NAMALWA (cell line): ENCODE measurements at places on chromosomes 6 and 20.

DNA sequence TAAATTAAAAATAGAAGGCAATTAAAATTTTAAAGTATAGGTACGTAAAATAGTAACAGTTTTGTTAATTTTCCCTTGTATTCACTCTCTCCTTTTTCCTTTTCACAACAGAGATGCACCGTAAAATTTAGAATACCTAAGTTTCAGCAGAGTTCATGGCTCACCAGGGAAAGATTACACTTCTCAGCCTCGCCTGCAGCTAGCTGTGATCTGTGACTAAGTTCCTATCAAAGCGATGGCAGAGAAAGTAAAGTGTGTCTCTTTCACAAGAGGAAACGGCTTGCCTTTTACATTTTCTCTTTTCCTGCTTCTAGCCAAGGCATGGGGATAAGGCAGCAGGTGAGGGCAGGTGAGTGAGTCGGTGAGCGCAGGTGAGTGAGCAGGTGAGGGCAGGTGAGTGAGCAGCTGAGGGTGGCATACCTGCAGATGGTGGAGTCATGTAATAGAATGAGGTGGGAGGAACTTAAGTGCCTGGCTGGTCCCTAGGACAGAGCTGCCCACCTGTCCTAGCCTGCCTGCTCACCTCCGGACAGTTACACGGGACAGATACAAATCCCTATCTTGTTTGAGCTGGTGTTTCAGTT is 30.9 kb downstream of the ZFP64 start:
- DNase-seq: no peak

- DNase-seq: no peak
These were observed 11.6 kb downstream of the PDCD2 start for GRCh38 chr6:170572704-170573466.

DNA sequence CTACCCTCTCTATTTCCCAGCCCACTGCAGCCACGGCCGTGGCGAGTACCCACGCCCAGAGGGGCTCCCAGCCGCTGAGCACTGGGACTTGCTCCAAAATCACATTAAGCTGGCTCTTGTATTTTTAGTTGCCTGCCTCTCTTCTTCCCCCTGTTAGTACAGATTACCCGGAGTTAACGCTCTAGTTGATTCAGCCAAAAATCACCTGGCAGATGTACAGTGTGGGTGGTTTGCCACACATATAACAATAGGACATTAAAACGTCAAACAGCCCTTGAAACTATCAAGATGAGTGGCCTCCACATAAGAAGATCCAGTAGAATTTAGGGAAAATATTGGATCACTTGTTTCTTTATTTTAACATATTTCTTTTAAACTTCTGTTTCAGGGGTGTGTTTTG is 268.8 kb upstream of the PRDM1 start:
- no peak for DNase-seq

DNA sequence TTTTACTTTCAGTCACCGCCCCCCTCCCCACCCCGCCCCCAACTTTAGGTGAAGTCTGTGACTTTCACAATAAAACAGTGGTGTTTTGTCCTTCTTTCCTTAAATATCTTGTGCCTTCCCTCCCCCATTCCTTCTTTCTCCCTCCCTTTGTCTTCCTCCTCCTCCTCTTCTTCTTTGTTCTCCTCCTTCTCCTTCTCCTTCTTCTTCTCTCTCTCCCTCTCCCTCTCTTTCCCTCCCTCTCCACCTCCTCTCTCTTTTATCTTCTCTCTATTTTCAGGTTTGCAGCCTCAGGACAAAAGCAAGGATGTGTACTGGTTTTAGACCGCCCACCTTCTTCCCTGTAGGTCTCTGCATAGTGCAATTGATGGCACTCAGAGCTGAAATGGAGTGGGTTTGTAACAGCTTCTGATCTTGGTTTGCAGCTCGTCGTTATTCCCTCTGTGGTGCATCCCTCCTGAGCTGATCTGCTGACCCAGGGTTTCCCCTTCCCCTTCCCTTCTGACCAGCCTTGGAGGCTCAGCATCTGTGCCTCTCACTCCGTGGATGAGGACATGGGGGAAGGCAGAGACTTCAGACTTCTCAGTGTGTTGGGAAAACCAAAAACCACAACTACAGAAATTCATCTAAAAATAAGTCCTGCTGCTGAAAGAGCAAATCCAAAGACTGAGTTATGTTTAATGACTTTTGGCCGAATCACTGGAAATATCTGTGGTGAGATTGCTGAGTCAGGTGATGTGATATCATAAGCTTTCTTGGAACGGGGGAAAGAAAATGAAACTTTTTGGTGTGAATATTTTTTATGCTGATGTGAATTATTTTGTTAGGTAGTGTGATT is 6.9 kb downstream of the VGLL2 start:
- DNase-seq: no peak

DNA sequence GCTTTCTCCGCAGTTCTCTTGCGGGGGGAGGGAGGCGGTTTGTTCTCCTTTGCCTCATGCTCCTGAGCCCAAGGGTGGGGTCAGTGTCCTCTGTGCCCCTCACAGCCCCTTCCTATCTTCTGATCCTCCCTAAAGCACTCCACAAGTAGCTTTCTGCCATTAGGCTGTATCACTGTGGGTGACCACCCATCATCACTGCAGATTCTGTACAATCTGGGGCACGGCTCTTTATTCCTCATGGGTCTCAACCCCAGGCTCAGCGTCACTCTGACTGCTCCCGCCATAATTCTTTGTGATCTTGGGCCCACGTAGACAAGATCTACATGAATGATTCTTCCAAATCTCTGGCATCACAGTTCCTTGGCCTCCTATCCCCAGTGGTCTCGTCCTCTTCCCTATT is 10.5 kb downstream of the NCR2 start:
- no peak for DNase-seq

DNA sequence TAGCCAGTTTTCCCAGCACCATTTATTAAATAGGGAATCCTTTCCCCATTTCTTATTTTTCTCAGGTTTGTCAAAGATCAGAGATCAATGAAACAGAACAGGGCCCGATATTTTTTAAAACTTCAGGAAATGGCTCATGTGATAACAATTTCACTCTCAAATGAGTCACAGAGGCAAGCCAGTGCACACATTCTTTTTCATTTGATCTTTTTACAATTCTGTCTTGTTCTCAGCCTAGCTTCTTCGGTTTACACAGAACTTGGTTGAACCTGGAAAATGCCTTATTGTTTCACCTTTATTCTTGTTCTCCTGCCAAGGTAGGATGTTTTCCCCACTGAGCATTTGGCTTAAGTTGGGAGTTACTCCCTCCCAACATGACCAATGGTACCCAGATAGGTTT is 258.9 kb downstream of the COL12A1 start:
- DNase-seq: no peak

GRCh38 chr6:16727996-16728395 is 33.3 kb downstream of the ATXN1 start:
- no peak for DNase-seq

DNA sequence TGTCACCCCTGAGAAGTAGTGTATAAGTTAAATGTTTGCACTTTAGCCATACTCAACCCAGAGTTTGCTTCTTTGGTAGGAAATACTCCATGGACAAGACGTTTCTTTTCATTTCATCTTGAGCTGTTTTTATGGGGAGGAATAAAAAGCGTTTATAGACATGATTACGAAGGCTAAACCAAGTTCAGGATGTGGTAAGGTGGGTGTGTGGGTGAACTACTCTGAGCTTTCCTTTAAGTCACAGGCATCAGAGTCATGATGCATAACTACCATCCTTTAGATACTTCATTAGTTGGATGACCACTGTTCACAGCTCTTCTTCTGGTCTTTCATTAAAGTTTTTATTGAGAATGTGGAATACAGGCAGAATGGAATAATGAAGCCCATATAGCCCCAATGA is 48.9 kb downstream of the EBF4 start:
- no peak for DNase-seq

DNA sequence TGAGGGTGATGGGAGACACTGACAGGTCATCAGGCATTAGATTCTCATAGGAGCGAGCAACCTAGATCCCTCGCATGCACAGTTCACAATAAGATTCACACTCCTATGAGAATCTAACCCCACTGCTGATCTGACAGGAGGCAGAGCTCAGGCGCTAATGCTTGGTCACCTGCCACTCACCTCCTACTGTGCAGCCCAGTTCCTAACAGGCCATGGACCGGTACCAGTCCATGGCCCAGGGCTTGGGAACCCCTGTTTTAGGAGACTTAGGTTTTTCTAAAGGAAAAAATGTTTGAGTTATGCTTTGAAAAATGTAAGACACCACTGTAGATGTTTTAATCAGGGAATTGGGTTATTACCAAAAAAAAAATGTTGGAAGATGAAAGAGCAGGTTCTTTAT is 6.7 kb downstream of the HLA-E start:
- no peak for DNase-seq

- DNase-seq: peak; percentile 40
These were observed 73.0 kb upstream of the KCNG1 start for GRCh38 chr20:51095633-51096521.

GRCh38 chr6:156890627-156891314 is 113.6 kb downstream of the ARID1B start:
- DNase-seq: no peak

GRCh38 chr20:46970937-46971630 is 76.4 kb downstream of the EYA2 start:
- peak; percentile 64 for DNase-seq

DNA sequence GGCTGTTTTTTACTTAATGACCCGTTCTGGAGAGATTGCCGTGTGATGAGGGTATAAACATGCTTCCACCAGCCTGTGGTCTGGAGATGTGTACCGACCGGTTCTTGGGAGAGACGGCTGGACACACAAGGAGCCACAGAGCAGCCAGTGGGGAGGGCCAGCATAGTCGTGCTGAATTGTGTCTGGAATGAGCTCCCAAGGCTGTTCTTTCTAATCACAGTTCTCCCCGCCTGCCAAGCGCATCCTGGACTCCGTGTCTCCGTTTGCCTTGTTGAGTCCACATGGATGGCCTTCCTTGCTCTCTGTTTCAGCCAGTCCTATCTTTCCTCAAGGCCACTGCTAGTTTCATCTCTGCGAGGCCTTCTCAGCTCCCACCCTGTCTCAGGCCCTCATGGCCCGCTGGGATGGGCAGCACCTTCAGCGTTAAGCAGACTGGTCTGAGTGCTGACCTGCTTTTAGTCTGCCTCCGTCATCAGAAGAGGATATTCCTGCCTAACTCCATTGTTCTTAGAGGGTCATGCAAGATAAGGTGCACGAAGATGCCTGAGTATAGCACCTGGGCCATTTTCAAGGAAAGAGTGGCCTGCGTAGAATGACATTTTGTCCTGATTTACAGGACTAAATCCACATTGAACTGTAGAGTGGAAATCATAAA is 20.6 kb downstream of the MANBAL start:
- no peak for DNase-seq

DNA sequence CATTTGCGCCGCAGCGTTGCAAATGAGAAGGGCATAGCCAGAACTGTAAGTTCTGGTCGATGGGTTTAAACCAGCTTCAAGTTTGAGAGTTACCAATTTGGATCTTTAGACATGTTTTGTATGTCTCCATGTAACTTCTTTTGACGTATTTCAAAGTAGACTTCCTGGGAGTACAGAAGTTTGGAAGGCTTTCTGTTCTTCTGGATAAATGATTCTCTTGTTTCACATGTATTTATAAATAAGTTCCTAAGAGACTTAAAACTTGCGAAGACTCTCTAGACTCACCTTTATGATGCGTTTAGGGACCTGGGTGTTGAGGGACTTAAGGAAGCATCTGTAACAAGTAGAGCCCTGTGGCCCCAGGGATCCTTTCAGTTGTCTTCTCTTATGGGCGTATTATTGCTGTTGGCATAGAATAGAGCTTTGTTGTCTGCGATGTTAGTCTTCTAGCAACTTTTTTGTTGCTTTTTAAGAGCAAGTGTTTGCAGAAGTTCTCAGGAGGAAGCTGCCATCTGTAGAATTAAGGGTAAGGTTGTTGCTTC is 1.3 kb downstream of the CDYL start:
- DNase-seq: peak; percentile 49

DNA sequence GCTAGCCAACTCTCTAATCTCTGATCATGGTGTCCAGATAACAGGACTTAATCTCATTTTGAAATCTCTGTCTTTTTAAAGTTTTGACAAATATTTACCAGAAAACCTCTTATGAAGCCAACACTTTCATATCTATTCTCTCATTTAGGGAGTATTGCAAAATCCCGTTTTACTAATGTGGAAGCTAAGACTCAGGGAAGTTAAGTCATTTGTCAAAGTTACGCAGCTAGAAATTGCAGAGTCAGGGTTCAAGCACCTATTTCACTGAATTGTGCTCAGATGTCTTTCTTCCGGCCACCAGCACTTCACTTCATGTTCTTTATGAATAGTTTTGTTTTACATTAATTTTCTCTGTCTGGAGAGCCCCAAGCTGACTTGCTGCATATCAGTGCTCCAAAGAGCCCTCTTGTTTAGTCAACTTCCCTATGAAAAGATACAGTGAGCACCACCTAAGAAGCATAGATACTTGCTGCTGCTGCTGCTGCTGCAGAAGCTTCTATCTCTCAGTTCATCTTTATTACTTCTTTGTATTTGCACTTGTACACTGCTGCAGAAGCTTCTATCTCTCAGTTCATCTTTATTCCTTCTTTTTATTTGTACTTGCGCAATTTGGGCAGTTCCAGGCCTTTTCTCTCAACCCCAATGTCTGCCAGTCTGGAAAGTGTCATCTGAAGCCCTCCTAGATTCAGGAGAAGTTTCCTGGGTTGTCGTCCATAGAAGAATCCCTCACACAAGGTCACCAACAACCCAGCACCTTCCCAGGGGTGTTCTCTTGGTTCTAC is 329.7 kb downstream of the MAFB start:
- DNase-seq: no peak

DNA sequence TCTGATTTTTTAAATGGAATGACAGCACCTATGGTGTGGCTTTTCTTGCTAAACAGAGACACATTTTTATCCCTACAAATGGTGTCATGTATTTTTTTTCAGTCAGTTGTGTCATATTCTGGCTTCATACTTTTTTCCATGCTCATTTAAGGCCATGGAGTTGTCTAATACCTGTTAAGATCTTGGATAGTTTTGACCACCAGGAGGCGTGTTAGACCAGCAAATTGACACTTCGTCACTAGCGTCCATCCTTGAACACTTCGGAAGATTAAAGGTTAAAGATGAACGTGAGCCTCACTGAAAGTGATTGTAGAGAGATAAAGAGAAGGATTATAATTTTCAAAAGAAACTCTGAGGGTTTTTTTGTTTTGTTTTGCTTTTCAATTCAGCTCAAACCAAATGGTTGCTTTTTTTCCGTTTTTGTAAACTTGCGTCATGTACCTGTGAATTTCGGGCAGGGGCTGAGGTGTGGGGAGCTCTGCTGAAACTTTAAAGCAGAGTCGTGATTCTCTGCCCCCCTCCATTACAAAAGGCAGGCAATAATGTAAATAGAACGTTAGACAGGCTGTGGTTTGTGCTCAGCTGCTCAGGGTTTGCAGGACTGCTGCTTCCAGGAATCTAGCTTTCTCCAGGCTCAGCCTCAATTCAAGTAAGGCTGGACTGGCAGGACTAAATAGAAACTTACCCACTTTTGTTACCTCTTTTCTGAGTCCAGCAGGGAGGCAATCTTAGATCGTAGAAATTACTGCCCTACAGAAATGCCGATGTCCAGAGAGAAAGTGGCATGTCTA is 245.1 kb downstream of the FOXA2 start:
- peak; percentile 69 for DNase-seq

DNA sequence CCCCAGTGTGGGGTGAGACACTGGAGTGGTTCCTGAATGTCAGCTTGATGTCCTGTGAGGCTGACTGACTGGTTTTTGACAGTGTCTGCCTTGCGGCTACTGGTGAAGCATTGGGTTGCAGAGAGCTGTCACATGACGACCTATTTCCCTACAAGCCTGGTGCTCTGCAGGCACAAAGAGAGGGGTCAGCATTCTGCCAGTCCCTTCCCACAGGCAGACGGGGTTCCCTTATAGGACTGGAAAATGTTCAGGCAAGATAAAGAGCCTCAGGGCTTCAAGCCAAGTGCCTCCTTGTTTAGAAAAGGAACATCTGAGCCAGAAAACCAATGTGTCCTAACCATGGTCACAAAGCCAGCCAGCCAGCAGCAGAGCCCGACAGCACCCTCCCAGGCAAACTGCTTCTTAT is 11.0 kb downstream of the LY86 start:
- no peak for DNase-seq
